ENCODE measurements at places on chromosomes 5 and 9.

GRCh38 chr5:180809403-180810209 lies 7.0 kb upstream of the MGAT1 start:
- DNase-seq: no peak

DNA sequence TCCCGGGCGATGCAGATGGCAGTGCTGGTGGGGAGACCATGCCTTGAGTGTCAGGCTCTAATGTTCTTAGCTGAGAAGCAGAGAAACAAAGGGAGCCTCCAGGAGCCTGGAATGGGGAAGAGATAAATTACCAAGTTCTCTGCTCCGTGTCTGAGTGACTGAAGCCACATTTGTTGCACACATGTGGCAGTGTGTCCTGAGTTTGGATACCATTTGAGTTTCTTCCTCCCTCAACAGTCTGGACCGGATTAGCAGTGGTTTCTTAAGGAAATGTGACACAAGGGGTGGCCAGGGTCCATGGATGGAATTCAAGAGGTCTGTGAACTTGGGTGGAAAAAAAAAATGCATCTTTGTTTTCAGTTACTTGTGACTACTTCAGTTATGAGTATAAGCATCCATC lies 50.7 kb upstream of the GARNL3 start:
- no peak for DNase-seq

DNA sequence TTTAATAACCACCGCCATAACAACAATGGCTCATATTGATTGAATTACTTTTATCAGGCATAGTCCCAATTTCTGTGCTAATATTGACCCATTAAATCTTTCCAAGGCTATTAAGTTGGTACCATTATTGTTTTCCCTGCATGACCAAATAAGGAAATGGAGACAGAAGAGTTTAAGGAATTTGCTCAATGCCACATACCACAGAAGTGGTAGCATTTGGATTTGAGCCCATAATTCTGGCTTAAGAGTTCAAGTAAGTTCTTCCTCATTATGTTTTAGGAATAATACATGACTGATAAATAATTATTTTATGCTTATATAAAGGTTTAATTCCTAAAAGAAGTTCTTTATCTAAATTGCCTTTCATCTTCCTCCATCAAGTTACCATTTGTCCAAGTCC lies 43.4 kb upstream of the HAPLN1 start:
- no peak for DNase-seq

GRCh38 chr5:105101577-105101976 lies 1539.0 kb upstream of the NUDT12 start:
- no peak for DNase-seq

DNA sequence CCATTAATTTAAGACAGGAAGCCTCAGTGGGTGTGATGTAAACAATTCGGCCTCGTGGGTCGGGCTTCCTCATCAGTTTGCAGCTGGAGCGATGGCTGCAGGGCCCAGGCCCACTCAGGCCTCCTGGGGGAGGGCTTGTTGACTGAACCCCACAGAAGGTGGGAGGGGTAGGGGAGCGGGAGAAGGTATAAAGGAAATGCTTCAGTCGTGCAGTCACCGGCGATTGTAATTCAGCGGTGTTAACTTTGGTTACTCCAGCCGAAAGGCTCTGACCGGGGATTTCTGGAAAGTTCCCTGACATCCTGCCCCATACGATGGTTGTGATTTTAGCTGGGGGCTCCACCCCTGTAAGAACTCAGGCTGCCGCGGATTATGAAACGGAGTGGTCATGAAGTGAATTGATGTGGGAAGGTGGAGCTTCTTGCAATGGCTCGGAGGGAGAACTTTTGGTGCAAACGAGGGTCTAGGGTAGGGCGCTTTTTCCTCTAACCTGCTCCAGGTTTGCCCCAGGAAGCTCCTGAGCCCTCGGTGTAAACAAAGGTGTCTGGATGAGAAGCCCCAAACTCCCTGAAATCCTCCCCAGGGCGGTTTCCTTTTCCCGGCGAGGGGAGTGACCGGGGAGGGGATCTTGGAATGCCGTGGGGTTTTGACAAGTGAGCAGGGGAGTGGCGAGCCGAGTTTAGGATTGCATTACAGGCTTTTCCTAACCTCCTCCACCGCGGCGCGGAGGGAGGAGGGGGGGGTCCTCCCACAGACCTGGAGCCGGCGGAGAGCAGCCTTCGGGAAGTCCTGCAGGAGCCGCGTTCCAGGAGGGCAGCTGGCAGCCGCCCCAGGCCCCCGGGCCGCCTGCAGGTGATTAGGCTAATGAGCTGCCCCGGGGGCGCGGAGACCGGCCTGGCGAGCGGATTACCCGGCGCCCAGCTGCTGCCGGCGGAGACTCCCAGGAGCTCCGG lies 215.5 kb downstream of the PDZD2 start:
- peak; percentile 76 for DNase-seq

GRCh38 chr9:125284855-125285254 lies 23.2 kb downstream of the GAPVD1 start:
- DNase-seq: no peak

Measured in Right ventricle myocardium inferior (tissue), 1 donor.